ENCODE measurements at places on chromosomes 11 and 22.

GRCh38 chr22:49025791-49026493, 801.7 kb downstream of the BRD1 start:
- DNase-seq: no peak

DNA sequence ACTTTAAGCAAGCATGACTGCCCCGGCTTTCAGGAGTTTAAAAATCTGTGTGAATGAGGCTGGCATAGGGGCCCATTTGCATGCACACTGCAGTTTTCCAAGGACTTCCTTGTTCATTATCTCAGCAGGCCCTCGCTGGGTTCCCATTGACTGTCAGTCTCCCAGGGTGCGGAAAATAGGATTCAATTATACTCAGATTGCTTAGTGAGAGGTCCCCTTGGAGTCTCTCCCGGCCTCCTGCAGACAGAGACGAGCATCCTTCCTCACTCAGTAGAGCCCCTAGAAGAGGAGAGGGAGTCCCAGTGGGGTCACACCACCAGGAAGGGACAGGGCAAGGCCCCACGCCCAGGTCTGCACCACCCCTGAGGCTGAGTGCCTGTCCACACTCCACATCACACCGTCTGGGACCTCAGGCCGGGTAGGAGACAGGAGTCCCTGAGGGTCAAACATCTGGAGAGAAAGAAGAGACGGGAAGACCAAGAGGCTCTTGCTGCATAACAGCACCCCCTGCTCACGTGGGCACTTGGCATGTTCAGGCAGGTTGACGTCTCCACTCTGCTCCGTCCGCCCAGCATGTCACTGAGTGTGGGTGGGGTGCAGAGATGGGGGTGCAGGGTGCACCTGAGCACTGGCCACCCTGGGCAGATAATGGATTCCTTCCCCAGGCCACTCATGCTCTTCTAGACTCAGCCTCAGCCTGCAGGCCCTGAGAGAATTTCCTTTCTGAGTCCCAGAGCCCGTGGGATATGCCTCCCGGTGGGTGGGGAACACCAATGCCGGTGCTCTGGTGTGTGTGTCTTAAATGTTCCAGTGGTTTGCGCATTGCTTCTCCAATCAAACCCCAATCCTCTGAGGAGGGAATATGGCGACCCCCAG, 58.8 kb downstream of the MCM5 start:
- no peak for DNase-seq

GRCh38 chr11:78829146-78829545, 254.5 kb upstream of the NARS2 start:
- DNase-seq: no peak

- peak; percentile 44 for DNase-seq
Measured at GRCh38 chr11:76860539-76861475, at the start of gene ACER3. TSS of gene ACER3 (plus strand) at chr11:76860918. CDS start at chr11:76860977, 59 bp downstream.

GRCh38 chr11:17923217-17923616, 89.6 kb downstream of the SERGEF start:
- no peak for DNase-seq

DNA sequence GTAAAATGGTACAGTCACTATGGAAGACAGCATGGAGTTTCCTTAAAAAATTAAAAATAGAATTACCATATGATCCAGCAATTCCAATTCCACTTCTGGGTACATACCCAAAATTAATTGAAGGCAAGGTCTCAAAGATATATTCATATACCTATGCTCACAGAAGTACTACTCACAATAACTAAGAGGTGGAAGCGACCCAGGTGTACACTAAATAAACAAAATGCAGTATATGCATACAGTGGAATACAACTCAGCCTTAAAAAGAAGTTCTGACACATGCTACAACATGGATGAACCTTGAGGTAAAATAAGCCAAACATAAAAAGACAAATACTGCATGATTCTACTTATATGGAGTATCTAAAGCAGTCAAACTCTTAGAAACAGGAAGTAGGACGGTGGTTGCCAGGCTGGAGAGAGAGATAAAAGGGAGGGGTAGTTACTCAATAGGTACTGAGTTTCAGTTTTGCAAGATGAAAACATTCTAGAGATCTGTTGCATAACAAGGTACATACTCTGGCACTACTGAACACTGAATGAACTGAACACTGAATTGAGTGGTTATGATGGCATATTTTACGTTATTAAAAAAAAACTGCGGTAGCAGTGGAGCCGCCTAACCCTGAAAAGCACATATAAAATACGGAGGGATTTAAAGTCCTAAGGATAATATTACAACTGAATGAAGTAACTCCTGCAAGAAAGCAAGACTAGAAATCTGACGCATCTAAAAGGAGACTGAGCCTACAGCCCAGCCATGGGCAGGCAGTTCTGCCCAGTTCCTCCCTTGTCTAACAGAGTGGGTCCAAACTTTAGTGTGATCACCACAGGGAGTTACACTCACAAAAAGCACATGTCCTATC, 12.8 kb downstream of the DGCR2 start:
- no peak for DNase-seq

DNA sequence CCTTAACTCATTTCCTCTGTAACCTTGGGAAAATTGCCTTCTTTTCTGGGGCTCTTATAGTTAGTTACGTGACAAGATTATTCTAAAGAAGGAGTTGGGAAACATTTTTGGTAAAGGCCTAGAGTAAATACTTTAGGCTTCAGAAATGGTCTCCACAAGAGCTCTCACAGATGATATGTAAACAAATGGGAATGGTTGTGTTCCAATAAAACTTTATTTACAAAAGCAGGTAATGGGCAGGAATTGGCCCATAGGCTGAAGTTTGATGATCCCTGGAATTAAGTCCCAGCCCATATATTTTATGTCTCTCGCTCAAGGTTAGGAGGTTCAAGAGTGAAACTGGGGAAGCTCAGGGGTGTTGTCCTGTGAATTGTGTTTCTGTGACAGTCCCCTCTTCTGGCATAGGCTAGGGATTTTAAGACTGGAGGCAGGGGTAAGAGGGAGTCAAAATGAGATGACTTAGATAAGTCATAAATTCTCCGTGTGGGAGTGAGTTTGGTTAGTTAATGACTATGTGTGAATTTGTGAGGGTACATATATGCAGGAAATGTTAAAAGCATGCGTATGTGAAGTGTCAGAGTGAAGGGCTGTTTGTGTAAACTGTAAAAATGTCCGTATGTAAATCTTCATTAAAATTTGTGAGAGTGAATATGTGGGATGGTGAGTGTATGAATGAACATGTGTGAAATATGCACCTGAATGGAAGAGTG, 7.4 kb upstream of the OR52B4 start:
- no peak for DNase-seq

GRCh38 chr11:45580399-45580798, 85.0 kb downstream of the CHST1 start:
- no peak for DNase-seq
